ENCODE measurements at places on chromosomes 11 and 22. TPM values are rescaled to one million over a fixed set of nuclear protein-coding genes. Genes with fewer than 3 reads are reported as not detected.

KLHDC7B gene
- 0.03 TPM for total RNA-seq

RAG2 gene
- not detected for total RNA-seq

MAJIN gene
- not detected for total RNA-seq

IGLL1 gene
- not detected for total RNA-seq

ASRGL1 gene
- 13.0 TPM for total RNA-seq

All from A549 treated with CORT108297 at 1 μM for 4 hours (cell line).